ENCODE measurements at places on chromosomes 7 and 10.

- ATAC-seq: no peak
Observed at GRCh38 chr10:121596689-121597503, 1.3 kb downstream of the FGFR2 start.

GRCh38 chr10:107415446-107415845 is 250.9 kb upstream of the SORCS1 start:
- no peak for ATAC-seq

- no peak for ATAC-seq
Observed at GRCh38 chr10:49740346-49741107, 21.6 kb downstream of the OGDHL start.

DNA sequence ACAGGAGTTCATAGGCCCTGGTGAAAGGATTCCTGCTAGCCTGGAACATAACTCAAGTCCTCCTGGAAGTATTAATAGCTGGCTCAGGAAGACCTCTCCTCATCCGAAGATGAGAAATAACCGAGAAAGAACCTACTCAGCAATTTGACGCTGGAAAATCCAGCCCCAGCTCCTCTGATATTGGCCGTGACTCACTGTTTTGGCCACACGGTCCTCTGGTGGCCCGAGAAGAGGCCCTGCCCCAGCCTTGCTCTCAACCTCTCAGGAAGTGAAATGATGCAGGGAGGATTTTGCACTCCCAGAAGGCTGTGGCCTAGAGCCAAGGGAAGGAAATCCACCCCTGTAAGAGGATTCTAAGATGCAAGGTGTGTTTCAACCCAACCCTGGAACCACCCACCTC is 121.6 kb downstream of the MTPAP start:
- ATAC-seq: no peak

DNA sequence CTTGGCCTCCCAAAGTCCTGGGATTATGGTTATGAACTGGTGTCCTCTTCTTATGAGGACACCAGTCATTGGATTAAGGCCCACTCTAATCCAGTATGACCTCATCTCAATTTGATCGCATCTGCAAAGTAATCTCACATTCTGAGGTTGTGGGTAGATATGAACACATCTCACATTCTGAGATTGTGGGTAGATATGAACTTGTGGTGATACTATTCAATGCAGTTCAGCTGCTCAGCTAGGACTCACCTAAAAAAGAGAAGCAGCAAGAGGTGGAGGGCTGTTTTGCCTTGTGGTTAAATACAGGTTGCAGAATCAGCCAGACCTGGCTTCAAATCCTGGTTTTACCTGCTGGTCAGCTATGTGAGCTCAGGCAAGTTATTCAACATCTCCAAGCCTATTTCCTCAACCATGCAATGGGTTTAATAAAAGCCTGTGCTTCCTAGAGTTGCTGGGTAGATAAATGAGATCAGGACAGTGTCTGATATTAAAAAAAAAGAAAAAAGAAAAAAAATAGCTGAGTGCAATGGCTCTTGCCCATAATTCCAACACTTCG is 8.5 kb upstream of the BAG3 start:
- ATAC-seq: no peak

GRCh38 chr7:117383483-117384189 is 43.7 kb downstream of the ASZ1 start:
- no peak for ATAC-seq

DNA sequence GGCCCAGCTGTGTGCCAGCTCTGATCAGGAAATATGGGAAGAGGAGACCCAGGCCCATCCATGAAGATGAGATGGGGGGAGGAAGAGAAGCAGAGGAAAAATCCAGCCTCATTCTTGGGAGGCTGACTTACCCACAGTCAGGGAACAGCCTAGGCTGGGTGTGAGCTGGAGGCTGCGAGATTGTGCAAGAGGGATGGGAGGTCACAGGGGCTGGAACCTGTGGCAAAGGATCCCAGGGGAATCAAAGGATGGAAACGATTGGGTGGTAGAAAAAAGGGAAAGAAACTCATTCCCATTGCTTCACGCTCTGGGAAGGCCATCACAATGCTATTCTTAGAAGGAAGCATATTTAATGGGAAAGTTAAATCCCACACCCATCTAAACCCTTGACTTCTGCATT is 26.7 kb upstream of the CRHR2 start:
- no peak for ATAC-seq

DNA sequence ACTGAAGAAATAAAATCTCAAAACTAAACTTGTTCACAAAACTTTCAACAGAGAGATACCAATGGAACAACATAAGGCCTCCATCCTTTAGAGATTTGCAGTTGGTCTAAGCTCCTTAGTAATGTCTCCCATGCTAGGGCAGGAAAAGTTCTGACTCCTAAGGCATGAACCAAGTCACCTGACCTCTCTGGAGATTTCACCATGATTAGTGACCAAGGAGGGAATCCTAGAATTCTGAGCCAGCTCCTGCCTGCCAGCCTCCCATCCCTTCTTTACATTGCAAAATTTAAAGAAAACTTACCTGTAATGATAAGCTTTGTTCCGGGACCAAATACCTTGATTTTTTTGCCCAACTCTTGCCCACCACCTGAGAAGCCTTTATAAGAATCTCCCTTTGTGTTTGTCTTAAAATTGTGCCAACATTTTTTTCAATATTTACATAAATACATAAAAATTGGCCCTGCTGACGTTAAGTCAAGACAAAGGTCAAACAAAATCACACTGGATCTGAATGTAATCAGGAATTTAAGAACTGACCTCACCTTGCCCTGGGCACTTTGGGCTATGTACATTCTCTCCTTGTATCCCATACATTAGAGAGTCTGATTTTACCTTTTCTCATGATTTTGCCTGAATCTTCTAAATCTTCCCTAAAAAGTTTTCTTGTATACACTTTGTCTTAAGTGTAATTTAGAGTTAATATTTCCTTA is at the start of gene TARP:
Gene TARP, minus strand, starts transcription at position 351 of the 710 bp plus-strand sequence.
- no peak for ATAC-seq

DNA sequence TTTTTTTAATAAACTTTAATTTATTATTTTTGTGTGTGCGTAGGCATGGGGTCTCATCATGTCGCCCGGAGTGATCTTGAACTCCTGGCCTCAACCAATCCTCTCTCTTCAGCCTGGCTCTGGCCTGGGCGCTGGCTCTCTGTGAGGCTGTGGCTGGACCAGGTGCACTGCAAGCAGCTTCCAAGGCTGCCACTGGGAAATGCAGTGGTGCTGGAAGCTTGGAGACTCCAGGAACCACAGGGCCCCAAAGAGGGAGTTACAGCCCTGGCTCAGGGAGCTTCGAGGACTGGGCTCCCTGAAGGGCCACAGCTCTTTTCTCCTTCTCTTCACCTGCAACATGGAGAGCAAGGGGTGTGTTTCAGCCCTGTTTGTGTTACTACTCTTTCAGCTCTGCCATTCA is 36.7 kb upstream of the BNIP3 start:
- no peak for ATAC-seq

- no peak for ATAC-seq
Observed at GRCh38 chr10:100362570-100363496, 15.8 kb downstream of the SCD start.

DNA sequence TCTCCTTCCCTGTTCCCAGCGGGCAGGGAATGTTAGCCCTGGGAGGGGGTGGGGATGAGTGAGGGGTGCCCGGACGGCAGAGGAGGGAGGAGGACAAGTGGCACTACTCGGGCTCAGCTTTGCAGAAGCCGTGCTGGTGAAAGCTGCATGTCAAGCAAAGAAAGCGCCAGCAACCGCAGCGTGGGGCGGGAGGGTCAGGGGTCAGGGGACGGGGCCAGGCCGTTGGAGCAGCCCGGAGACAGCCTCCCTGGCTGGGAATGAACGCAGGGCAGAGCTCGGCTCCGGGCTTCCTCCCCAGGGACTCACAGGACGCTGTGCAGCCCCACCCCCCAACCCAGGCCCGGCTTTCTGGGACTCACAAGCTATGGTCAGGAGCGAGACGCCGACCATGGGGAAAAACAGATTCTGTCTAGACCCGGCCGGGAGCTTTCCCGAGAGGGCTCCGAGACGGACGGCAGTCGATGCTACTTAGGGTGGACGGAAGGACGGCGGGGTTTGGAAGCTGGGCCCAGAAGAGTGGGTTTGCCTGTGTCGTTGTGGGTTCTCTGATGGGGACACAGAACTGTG is 113.4 kb downstream of the VIPR2 start:
- no peak for ATAC-seq

DNA sequence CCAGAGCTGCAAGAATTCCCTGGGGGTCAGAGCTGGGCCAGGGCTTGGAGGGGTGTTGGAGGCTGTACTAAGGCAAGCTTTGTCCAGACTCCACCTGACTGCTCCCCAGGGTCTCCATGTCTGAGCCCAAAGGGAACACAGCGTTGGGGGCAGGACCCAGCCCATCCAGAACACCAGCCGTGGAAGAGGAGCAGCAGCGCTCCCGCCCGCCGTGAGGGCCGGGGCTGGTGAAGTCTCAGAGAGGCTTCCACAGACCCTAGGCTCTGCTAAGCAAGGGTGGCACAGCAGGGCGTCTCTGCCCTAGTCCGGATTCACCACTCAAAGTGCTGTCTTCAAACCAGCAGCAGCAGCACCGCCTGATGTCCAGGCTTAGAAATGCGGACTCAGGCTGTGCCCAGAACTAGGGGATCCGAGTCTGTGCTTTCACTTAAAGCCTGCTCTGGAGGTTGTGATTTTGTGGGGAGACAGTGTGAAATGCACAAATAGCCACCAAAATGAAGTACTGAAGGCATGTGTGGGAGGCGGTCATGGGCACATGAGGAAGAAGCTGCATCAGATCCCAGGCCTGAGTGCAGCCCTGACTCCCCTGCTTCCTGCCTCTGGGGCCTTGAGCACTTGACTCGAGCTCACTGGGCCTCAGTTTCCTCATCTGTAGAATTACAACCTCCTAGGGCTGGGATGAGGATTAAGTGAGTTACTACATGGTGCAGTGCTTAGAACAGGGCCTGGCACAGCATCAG is 16.6 kb upstream of the AQP1 start:
- ATAC-seq: no peak

DNA sequence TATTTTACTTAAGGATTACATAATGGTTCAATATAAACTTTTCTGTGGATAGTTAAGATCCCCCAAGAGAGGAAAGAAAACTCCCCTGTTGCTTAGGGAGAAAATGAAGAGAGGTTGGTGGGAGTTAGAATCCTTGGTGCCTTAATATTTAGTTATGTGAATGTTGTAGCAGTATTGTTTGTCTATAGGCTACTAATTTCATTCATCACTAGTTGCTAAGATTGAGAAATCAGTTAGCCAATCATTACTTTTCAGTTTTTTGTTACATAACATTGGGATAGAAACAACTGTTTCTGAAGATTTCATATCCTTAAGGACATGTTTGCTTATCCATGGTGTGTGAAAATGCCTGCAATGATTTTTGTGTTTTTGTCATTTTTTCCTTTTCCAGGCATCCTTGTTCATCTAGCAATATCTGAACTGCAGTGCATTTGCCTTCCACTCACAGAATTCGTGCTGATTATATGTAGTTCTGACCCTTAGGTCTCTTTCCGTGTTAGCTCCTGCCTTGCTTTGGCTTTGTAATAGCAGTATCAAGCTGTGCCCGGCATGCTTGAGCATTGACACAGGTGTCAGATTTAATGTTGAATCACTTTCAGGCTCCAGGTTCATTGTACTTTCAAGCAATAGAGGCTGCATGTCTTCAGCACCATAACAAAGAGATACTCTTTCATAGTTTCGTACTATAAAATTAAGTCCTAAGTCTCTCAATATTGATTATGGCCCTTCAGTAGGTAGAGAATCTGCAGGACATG is 85.0 kb downstream of the PODXL start:
- ATAC-seq: no peak
